ENCODE measurements at places on chromosomes 16 and 17. TPM values are rescaled to one million over a fixed set of nuclear protein-coding genes. Genes with fewer than 3 reads are reported as not detected.
A peak's percentile ranks its signal among the peaks of the same experiment; 100 is the strongest.

DNA sequence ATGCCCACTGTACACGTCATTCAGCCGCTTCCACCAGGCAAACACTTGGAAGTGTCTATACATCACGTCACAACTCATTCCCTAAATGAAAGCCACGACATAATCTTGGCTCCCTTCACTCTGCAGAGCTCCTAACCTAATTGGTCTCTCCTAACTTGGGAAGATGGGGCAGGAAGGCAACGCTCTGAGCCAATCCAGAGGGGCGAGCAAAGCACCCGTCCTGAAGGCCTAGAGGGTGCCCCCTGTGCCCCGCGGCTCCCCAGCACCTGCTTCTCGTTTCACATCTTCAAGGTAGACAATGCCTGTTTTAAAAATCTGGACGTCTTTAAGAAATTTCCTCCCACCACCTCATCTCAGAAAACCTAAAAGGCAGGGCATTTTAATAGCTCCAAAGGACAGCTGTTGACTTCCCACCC, 1.0 kb downstream of the CSNK2A2 start:
- no peaks in the 10 kb centered on the region for H3K4me1 ChIP-seq
- peak overlapping the region; percentile 85 for H3K4me3 ChIP-seq
- no peak for DNase-seq

PRDM7 gene
- not detected for total RNA-seq

RNF112 gene
- 0.35 TPM for total RNA-seq

- H3K27me3 ChIP-seq = no peaks in the 10 kb centered on the region
- H3K27ac ChIP-seq = no peak overlapping the region
- no peak for DNase-seq
- no peaks in the 10 kb centered on the region for H3K4me1 ChIP-seq
These were observed 27.8 kb downstream of the GPR139 start for GRCh38 chr16:20045886-20046285.

SLC5A11 gene
- 0.67 TPM for total RNA-seq

GRCh38 chr17:49290690-49291359, 60.2 kb upstream of the PHOSPHO1 start:
- no peak overlapping the region for H3K4me3 ChIP-seq
- no peak overlapping the region for H3K27ac ChIP-seq
- H3K4me1 ChIP-seq = no peaks in the 10 kb centered on the region

DNA sequence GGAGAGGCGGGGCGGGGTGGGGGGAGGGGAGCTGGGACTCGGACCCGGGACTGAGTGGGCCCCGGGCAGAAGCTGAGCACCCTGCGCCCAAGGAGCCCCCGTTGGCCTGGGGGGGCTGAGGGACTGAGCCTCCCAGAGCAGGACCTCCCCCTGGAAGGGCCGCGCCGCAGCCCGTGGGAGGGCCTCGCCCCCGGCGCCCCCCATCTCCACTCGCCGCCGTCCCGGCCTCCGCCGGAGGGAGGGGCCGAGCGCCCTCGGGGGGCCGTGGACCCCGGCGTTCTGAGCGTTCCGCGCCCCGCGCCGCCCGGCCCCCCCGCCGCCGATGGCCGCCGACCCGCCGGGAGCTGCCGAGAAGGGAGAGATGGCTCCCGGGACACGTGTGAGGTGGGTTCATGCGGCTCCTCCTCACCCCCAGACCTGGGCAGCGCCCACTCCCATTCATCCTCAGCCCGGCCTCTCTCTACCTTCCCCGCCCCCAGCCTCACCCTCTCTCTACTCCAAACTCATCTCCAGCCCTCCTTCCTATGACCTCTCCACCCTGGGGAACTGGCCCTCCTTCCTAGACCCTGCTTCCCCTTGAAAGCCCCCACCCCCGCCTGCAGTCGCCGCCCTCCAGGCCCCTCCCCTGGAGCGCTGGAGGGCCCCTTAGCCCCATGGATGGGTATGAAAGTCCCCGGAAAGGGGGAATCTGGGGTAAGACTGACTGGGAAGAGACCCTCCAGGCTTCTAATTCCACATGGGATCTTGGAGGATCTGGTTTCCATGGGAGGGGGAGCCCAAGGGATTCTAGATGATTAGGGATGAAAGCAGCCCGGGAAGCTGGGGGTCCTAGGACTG, 922 bp downstream of the FBXL19 start:
- DNase-seq = no peak

ASPHD1 gene
- 3.8 TPM for total RNA-seq

DNA sequence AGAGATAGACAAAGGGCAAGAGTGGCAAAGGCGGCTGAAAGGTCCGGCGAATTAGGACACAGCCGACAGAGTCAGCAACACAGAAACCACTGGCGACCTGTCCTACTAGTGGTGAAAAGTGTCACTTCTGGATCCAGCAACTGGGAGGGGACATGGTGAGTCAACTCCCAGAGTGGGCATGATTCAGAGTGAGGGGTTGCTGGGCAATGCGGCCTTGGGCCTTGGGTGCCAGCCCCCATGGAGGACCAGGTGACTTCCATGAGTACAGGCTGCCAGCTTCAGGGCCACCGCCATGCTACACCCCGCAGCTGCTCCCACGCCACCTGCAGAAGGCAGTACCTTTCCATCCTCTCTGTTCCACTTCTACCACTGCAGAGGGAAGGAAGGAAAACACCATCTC, 110.6 kb downstream of the ZFHX3 start:
- H3K27ac ChIP-seq = no peak overlapping the region
- H3K36me3 ChIP-seq = no peaks in the 10 kb centered on the region
- DNase-seq = no peak
- H3K4me3 ChIP-seq = no peak overlapping the region
- H3K4me1 ChIP-seq = peaks cover 30% of the 10 kb centered on the region
- H3K27me3 ChIP-seq = no peaks in the 10 kb centered on the region

GRCh38 chr16:27401768-27402568, at the start of gene IL21R:
IL21R (plus strand) TSS chr16:27402174; CDS start chr16:27430072, 27,898 bp downstream.
- H3K27me3 ChIP-seq = no peaks in the 10 kb centered on the region
- H3K4me1 ChIP-seq = no peaks in the 10 kb centered on the region
- H3K27ac ChIP-seq = no peak within 1 kb of the TSS
- DNase-seq = peak; percentile 18
- no peaks in the 10 kb centered on the region for H3K36me3 ChIP-seq

TMEM107 gene
- 7.3 TPM for total RNA-seq

GRCh38 chr16:56833243-56833970, 31.6 kb upstream of the SLC12A3 start:
- H3K27me3 ChIP-seq = no peaks in the 10 kb centered on the region
- H3K27ac ChIP-seq = no peak overlapping the region
- no peak for DNase-seq
- no peaks in the 10 kb centered on the region for H3K4me1 ChIP-seq
- H3K36me3 ChIP-seq = no peaks in the 10 kb centered on the region

DNA sequence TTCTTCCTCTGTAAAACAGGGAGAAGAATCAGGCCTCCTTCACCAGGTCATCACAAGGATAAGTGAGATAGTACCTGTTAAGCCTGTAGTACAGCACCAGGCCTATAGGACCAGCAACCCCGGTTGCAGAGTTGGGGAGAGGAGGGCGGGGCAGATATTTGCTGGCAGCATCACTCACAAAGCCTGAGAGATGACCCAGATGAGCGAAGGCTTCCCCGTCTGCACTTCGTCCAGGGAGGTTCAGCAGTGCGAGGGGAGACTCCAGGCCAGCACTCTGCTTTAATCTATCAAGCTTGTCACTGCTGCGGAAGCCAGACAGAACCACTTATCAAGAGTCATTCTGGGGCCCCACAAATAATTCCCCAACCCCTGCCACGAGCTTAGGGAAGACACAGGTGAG, 15.8 kb upstream of the RBBP6 start:
- no peak overlapping the region for H3K4me3 ChIP-seq
- no peaks in the 10 kb centered on the region for H3K27me3 ChIP-seq
- no peaks in the 10 kb centered on the region for H3K36me3 ChIP-seq
- no peak for DNase-seq
- no peaks in the 10 kb centered on the region for H3K4me1 ChIP-seq

- no peak overlapping the region for H3K4me3 ChIP-seq
- H3K27ac ChIP-seq = no peak overlapping the region
- DNase-seq = peak; percentile 66
- H3K27me3 ChIP-seq = no peaks in the 10 kb centered on the region
These were observed 44.1 kb downstream of the COG7 start for GRCh38 chr16:23408823-23409298.

MSLN gene
- 0.90 TPM for total RNA-seq

GRCh38 chr17:27810902-27811557, 10.7 kb upstream of the NOS2 start:
- H3K27me3 ChIP-seq = no peaks in the 10 kb centered on the region
- H3K27ac ChIP-seq = peak overlapping the region; percentile 55
- H3K4me1 ChIP-seq = peaks cover 1% of the 10 kb centered on the region
- no peak for DNase-seq
- no peak overlapping the region for H3K4me3 ChIP-seq

GRCh38 chr17:41529491-41529915, 1.4 kb upstream of the KRT19 start:
- H3K4me3 ChIP-seq = no peak overlapping the region
- no peaks in the 10 kb centered on the region for H3K4me1 ChIP-seq
- H3K36me3 ChIP-seq = no peaks in the 10 kb centered on the region
- H3K27me3 ChIP-seq = peaks cover 7% of the 10 kb centered on the region
- H3K27ac ChIP-seq = no peak overlapping the region

SLC47A1 gene
- total RNA-seq = 0.12 TPM

GRCh38 chr17:48520631-48521079, 10.2 kb downstream of the HOXB1 start:
- no peaks in the 10 kb centered on the region for H3K27me3 ChIP-seq
- no peak for DNase-seq
- H3K36me3 ChIP-seq = no peaks in the 10 kb centered on the region
- H3K4me1 ChIP-seq = no peaks in the 10 kb centered on the region
- H3K4me3 ChIP-seq = no peak overlapping the region
- no peak overlapping the region for H3K27ac ChIP-seq

GRCh38 chr16:4033951-4034350, 82.3 kb downstream of the ADCY9 start:
- H3K27ac ChIP-seq = no peak overlapping the region
- DNase-seq = no peak
- H3K27me3 ChIP-seq = no peaks in the 10 kb centered on the region
- no peak overlapping the region for H3K4me3 ChIP-seq
- no peaks in the 10 kb centered on the region for H3K36me3 ChIP-seq

DNA sequence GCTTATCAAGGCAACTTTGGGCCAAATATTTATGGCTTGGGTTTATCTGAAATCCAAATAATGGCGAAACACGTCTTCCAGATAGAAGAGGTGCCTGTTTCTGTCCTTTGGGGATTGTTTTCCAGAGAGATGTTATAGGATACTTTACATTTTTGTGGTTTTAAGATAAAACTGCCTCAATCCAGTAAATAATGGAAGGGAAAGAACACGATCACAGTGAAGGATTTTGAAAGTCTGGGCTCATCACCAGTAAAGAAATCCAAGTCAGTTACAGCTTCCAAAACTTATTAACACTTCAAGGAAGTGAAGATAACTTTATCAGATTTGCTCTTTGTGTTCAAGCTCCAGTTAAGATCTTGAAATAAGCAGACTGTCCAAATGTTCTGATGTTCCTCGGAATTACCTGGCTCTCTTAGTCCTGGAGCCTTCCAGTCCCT, 30.1 kb downstream of the DNAH2 start:
- H3K27ac ChIP-seq = no peak overlapping the region
- no peaks in the 10 kb centered on the region for H3K36me3 ChIP-seq
- no peaks in the 10 kb centered on the region for H3K4me1 ChIP-seq
- DNase-seq = no peak
- H3K4me3 ChIP-seq = no peak overlapping the region
- H3K27me3 ChIP-seq = no peaks in the 10 kb centered on the region

DNA sequence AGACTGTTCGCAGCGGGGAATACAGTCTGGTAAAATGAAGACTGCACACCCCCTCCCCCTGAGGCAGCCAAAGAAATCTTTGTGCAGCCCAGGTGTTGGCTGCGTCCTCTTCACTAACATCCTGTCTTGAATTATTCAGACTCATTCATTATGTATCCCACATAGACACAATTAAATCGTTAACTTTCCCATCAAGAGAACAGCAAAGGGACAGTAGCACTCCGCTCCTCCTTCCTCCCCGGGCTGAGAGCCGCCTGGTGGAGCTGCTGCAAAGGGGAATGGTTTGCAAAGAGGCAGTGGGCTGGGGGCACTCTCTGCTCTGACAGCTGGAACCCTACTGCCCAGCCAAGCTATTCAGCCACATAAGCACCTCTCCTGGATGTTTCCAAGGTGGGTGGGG, 290.0 kb upstream of the SOX9 start:
- no peaks in the 10 kb centered on the region for H3K27me3 ChIP-seq
- no peaks in the 10 kb centered on the region for H3K36me3 ChIP-seq
- DNase-seq = no peak
- H3K4me1 ChIP-seq = no peaks in the 10 kb centered on the region

DNA sequence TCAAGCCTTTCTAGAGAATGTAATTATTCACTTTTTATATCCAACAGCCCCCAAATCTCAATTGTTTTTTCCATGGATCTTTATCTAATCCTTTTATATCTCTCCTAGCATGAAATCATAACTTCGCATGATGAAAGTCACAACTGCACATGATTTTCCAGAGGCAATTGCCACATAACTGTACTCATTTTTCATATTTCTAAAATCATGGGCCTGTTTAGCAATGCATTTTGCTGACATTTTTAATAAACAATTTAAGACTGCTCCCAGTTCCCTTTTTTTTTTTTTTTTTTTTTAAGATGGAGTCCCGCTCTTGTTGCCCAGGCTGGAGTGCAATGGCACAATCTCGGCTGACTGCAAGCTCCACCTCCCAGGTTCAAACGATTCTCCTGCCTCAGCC, 83.5 kb downstream of the VMP1 start:
- H3K4me1 ChIP-seq = peaks cover 13% of the 10 kb centered on the region
- H3K36me3 ChIP-seq = no peaks in the 10 kb centered on the region
- peak overlapping the region; percentile 67 for H3K27ac ChIP-seq
- no peaks in the 10 kb centered on the region for H3K27me3 ChIP-seq
- no peak overlapping the region for H3K4me3 ChIP-seq
- no peak for DNase-seq

- no peaks in the 10 kb centered on the region for H3K27me3 ChIP-seq
- peak within 1 kb of the TSS; percentile 86 for H3K4me3 ChIP-seq
- no peaks in the 10 kb centered on the region for H3K36me3 ChIP-seq
- peak; percentile 85 for DNase-seq
- H3K4me1 ChIP-seq = peaks cover 18% of the 10 kb centered on the region
These were observed at the start of gene RIPOR1 for GRCh38 chr16:67528222-67528869. RIPOR1 (plus strand) TSS chr16:67528829; CDS start chr16:67538447, 9,618 bp downstream.

GRCh38 chr17:53191878-53192277, 630.8 kb upstream of the KIF2B start:
- no peaks in the 10 kb centered on the region for H3K4me1 ChIP-seq
- no peak overlapping the region for H3K4me3 ChIP-seq
- no peak overlapping the region for H3K27ac ChIP-seq
- H3K36me3 ChIP-seq = no peaks in the 10 kb centered on the region

SMIM5 gene
- 0.55 TPM for total RNA-seq

DNA sequence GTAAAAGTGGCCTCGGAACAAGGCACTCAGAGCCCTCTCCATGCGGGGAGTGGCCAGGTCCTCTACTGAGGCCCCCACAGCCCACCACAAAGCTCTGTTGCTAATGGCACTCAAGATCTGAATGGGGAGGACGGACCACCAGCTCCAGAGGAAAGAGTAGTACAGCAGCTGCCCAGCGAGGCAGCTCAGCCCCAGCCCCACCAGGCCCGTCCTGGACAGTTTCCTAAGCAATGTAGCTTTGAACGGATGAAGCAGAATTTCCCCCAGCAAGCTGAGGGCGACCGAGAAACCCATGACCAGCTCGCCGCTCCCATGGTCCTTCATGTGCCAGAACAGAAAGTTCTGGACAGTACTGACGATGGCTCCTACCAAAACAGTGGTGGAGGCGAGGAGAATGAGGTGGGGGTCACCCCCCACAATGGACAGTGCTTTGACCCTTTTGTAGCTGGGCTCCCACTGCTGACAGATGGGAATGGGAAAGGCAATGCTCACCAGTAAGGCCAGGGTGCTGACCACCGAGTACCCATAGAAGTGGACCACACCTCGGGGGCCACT, 1.5 kb downstream of the MFSD6L start:
- no peak for DNase-seq
- H3K4me1 ChIP-seq = peaks cover 7% of the 10 kb centered on the region
- no peaks in the 10 kb centered on the region for H3K36me3 ChIP-seq
- no peak overlapping the region for H3K27ac ChIP-seq
- no peak overlapping the region for H3K4me3 ChIP-seq

Measured in pancreas (tissue), 10 donors.